ENCODE measurements at places on chromosomes 4 and X.

GRCh38 chr4:153204247-153204671, at the start of gene TRIM2:
TRIM2 (plus strand) TSS chr4:153204443; CDS start chr4:153204531, 88 bp downstream.
- DNase-seq, result no peak

DNA sequence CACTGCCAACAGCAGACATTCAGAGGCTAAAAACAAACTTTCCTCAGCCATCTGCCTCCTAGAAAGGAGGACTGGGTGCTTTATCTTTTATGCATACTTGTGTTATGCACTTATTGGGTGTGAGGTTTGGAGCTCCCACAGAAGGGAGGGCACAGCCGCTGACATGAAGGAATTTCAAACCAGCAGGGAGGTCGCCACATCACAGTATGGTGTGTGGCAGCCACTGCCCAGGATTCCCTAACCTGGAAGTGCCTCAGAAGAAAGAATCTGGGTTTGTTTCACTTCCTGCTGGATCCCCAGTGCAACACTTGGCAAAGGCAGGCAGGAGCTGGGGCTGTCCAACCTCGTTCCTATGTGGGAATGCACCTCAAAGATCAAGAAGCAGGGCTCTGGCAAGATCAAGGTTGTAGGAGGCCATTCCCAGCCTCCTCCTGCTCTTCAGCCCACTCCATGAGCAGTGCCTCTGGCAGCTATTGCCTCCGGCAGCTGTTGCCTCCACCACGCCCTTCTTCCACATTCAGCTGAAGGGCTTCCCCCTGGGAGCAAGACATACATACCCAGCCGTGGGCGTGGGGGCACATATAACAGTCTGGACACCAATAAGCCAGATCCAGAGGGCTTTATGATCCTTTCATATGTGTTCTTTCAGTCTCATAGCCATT, 109.0 kb upstream of the MAMLD1 start:
- no peak for DNase-seq

DNA sequence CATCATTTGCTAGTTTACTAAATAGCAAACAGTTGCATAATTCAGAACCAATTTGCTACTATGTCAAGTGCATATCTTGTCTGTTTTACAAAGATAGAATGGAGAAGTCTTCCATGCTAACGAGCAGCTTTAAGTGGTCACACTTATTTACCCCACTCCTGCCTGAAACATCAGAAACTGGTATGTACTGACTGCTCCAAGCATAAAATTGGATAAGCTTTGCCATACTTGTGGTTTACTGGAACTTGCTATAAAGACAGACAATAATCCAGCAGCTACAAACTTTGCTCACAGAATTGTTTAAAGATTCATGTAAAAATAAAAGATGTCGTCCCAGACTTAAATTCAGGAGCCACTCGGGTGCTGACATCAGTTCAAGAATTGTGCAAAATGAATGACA, 13.3 kb upstream of the CDKL2 start:
- no peak for DNase-seq

DNA sequence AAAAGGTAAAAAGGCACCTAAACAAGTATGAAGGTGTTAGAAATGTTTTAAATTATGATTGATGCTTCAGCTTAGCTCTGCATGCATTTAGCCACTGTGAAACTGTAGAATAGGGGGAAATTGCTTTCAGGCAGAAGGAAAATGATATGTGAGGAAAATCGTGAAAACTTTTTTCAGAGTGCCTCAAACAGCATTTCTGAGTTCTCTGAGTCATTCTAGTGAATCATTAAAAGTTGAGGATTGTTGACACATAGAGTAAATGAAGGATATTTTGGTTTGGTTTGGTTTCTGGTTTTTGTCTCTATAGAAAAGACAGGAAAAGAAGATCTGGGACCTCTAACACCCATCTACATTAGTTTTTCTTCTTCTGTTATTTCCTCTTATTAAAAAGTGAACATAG, 332.5 kb upstream of the TRAM1L1 start:
- no peak for DNase-seq

DNA sequence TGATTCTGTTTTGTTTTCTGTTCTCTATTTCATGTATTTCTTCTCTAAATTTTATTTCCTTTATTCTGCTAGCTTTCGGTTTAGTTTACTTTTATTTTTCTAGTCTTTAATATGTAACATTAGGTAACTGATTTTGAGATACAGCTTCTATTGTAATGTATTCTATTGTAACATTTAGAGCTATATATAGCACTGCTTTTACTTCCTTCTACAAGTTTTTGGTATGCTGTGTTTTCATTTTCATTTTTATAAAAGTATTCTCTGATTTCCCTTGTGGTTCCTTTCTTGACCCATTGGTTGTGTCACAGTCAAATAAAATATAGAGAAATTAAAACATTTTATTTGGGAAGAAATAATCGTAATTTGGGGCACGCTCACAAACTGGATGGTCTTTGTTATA, 13.9 kb upstream of the CT47A1 start:
- DNase-seq, result no peak

All from stimulated activated CD8-positive, alpha-beta memory T cell treated with anti-CD3 and anti-CD28 coated beads, Interleukin-4, amount 100 ng/mL, for 1 hour (primary cell).